LHCN-M2 (cell line): ENCODE measurements at places on chromosomes 13 and 19.
A peak's percentile ranks its signal among the peaks of the same experiment; 100 is the strongest.

- peak; percentile 10 for DNase-seq
These were observed 320.6 kb downstream of the ITGBL1 start for GRCh38 chr13:101773062-101773461.

DNA sequence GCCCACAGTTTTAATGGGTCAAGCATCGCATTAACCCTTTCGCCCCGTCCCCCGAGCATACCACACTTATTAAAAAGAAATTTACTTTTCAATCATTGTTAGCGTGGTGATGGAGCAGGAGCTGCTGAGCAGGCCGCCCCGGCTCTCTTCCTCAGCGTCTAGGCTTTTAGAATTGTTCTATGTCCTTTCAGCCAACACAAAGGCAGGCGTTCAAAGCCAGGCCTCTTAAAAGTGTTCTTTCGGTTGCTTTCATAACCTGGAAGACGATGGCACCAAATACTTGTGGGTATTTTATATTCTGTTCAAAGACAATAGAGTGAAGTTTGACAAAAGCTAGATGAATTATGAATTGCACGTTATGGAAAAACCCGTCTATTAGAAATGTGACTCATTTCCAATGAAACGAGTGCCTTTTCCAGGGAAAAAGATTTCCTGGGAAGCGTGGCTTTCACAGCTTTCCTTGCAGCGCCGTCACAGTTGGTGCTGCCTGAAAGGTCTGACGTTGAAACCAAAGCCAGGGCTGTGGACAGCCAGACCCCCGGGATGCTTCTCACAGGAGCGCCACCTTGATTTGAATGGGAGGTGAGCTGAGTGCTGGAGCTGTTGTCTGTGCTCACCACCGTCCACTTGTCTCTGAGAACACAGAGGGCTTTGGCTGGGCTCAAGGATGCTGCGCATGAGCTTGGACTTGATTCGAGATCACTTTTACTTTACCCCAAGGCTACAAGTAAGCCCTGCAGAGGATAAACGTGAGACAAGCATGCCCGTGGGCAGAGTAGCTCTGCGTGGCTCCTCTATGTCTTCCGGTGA, 78.8 kb downstream of the SOX1 start:
- DNase-seq, result no peak

DNA sequence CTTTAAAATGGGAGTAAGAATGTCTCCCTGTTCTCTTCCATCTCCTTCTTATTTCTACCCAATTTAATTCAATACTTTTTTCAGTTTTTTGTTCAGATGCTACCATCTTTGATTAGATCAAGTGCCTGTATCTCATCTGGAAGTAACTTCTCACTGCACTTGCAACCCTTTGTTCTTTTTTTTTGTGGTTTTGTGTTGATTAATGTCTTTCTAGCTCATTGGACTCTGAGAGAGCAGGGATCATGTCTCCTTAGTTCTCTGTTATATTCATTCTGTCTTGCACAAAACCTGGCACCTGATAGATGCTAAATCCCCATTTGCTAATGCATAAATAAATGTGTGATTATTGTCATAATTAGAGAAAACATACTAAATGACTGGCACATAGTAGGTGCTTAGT, 834 bp upstream of the ITGBL1 start:
- peak; percentile 45 for DNase-seq

DNA sequence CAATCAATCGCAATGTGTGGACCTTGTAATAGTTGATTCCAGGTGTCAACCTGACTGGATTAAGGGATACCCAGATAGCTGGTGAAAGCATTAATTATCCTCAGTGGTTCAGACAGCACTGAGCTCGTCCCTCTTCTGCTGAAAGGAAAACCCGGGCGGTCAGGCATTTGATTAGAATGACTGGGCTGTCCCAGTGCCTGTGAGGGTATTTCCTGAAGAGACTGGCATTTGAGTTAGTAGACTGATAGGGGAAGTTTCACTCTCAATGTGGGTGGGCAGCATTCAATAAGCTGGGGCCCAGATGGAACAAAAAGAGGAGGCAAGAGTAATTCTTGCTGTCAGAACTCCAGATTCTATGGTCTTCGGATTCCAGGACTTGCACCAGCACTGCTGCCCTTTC, 31.9 kb downstream of the KPNA3 start:
- DNase-seq, result no peak

- DNase-seq, result peak; percentile 50
These were observed 3.5 kb downstream of the YJEFN3 start for GRCh38 chr19:19531951-19532805.

DNA sequence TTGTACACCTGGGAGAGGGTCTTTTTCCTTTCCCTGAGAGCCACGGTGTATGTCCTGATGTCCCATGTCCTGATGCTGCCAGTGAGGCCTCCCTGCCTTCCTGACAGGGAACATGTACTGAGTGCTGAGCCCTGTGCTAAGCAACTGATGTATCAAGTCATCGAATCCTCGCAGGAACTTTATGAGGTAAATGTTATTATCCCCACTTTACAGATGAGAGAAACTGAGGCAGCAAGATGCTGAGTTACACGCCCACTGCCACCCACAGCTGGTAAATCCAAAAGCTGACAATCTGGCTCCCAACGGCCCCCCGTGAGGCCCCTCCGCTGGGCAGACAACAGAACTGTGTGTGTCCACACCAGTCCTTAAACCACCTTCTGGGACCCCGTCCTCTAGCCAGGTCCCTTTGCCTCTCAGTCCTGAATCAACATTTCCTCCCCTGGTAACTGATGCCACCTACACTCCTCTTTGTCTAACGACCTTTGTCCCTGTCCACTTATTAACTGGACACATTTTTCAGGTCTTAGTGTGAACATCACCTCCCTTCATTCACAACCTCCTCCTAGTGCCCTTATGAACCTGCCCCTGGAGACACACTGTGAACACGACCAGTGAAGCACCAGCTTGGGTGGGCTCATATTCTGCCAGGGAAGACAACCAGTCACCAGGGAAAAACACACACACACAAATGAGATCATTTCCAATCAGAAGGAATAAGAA, 5.4 kb upstream of the VSIG10L start:
- DNase-seq, result no peak

DNA sequence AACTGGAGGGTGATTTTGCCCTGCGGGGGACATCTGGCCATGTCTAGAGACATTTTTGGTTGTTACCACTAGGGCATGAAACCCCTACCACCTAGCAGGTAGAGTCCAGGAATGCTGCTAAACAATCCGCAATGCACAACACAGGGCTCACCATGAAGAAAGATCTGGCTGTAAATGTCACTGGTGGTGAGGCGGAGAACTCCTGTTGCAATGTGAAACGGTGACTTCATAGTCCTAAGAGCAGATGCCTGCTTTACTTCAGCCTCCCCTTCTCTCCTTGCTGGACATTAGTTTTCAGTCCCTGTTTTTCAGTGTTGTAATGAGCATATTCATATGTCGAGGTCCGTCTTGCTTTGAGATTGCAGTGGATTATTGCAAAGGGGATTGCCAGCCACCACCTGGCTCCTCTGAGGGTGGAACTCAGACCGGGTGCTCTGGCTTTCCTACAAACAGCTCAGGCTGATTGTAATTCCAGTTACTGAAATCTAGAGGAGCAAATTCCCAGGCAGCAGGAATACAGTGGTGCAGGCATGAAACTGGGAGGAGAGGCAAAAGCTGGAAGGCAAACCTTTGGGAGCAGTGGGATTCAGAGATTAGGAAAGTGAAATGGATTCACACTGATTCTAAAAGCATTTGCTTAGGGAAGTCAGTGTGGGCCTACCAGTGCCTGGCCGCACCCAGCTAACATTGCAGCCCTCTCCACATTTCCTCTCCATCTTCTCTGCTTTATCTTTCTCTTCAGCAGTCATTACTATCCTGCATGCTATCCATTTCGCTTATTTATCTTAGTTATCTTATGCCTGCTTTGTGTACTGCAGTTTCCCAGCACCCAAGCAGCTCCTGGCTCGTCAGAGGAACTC, 76.1 kb upstream of the PCDH8 start:
- no peak for DNase-seq

GRCh38 chr19:23515551-23515950, 120.3 kb upstream of the ZNF91 start:
- no peak for DNase-seq
